RPMI8226 (cell line): ENCODE measurements at places on chromosomes 6 and 20.
A peak's percentile ranks its signal among the peaks of the same experiment; 100 is the strongest.

- no peak for DNase-seq
Measured at GRCh38 chr6:110705543-110705942, 109.7 kb downstream of the CDK19 start.

DNA sequence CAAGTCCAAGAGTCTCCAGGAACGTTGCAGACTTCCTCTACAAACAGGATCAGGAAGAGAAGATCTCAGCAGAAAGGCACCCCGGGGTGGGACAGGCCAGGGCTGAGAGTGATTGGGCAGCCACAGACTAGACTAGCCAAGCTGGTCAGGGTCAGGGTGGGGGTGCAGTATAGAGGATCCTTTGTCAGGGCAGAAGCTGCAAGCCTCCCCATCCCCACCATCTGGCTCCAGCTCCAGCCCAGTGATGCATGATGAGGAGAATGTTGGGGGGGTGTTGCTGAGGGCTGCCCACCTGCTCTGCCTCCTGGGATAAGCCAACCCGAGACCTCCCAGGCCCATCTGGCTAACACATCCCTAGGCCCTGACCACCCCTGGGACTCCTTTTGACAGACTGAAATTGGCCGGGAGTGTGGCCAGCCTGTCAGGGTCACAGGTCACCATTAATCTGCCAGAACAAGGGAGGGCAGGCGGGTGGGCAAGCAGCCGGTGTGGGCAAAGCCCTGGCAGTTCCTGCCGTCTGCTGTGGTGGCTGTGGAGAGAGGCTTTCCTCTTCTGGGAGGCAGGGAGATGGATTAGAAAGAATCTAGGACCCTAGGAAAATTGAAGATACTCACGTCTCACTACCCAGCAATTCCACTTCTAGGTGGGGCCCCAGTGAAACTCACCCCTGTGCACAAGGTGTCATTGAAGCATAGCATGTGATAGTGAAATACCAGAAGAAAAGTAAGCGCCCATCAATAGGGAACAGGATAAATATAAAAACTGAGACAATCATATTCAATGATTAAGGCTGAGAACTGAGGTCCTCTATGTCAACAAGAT, 22.1 kb upstream of the SNTA1 start:
- DNase-seq: no peak

DNA sequence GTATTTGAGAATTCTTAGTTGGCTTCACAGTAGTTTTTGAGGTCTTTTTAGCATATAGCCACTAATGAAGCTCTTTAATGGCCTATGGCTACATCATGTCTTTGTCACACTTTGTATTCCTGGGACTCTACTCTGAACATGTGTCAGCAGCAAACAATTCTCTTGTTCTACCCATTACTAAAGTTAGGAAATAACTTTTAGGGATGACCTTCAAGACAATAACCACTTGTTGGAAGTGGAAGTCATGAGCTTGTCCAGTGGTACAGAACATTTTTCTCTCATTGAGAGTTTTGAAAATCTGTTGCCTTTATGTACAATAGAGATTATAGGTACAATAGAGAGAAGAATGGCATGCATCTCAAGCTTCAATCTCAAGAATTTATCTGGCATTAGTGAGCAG, 571.6 kb upstream of the JAG1 start:
- no peak for DNase-seq

- peak; percentile 94 for DNase-seq
Measured at GRCh38 chr6:13302751-13303667, 25.3 kb downstream of the TBC1D7 start.

DNA sequence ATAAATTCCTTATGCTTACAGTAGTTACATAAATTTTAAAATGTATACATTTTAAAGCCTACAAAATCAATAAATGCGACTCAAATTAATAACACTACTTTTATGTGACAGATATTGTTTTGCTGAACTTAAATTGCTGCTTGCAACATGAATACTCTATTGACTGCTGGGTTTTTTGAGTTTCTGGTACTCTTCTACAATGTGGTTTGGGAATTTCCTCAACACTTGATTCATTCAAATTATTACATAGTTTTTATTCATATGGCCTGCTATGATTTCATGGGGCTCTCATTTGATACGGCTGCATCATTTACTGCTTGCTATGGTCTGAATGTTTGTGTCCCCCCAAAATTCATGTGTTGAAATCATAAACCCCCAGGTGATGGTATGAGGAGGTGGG, 2.3 kb upstream of the TXLNB start:
- no peak for DNase-seq

DNA sequence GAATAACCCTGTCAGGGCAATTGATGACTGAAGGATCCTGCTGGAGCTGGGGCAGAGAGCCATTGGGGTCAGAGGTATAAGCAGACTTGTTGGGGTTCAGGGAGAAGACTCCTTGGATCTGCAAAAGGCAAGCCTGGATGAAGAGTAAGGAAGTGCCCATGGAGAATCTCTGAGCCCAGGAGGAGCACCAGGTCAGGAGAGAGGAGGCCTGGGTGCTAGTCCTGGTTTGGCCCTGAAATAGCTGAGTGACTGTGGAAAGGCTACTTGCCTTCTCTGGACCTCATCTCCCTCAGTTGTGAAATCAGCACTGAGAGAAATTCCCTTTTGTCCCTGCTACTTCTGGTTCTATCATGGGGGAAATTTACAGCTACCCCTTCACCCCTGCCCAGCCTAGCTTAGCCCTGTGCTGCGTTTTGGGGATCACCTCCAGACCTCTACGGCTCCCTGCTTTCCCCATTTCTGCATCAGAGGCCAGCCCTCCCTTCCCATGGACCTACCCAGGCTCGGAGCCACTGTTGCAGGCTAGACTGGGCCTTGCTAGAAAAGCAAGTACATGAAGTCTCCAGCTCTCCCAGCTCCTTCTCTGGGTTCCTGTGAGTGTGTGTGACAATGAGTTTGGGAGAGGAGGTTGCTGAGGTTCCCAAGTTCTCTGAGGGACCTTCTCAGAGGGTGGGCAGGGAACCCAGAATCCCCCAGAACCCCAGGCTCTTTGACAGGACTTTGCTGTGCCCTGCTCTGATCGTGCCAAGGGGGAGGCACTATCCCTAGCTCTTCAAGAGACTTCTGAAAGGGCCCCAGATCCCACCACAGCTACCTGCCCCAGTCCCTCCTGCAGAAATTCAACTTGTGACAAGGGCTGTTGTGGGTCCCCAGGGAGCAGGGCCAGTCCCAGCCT, 2.3 kb upstream of the NCR2 start:
- DNase-seq: no peak

DNA sequence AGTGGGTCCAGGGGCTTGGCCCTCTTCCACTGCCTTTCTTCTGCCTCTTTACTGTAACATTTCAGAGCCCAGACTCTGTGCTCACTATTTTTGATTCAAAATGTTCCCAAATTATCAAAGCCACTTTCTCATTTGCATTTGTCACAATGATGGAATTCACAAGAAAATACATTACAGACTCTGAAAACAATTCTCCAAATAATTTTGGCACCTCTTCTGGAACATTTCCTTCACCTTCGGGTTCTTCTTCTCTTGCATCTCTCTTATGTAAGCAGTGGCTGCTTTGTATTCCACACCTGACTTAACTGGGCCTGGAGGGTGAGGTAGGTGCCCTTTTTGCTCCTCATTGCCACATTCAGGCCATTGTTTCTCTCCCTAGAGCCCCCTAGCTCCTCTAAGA, 30.0 kb downstream of the ZNF184 start:
- DNase-seq: no peak

- DNase-seq: no peak
Measured at GRCh38 chr6:53251033-53251672, 97.6 kb downstream of the ELOVL5 start.

DNA sequence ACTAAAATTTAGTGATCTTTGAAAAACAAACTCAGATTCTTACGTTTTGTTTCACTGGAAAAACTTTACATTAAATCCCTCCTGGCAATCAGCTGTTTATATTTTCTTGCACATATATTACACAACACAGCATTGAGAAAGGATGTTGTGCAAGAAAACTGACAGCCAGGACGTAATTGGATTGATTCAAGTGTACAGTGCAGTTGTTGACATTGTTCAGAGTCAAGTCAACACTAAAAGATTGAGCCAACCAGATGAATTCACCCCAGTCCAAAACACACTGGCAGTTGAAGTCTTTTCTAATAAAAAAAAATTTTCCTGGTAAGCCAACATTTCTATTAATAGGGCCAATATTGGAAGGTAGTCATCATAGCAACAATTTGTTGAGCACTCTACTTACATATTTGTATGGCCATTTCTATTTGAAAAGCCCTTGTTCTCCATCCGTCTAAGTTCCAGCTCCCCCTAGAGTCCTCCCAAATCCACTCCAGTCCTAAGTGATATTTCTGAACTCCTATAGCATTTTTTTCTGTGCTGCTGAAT, 20.9 kb upstream of the VNN1 start:
- no peak for DNase-seq

- DNase-seq: peak; percentile 18
Measured at GRCh38 chr6:14986370-14986769, 259.5 kb upstream of the JARID2 start.

DNA sequence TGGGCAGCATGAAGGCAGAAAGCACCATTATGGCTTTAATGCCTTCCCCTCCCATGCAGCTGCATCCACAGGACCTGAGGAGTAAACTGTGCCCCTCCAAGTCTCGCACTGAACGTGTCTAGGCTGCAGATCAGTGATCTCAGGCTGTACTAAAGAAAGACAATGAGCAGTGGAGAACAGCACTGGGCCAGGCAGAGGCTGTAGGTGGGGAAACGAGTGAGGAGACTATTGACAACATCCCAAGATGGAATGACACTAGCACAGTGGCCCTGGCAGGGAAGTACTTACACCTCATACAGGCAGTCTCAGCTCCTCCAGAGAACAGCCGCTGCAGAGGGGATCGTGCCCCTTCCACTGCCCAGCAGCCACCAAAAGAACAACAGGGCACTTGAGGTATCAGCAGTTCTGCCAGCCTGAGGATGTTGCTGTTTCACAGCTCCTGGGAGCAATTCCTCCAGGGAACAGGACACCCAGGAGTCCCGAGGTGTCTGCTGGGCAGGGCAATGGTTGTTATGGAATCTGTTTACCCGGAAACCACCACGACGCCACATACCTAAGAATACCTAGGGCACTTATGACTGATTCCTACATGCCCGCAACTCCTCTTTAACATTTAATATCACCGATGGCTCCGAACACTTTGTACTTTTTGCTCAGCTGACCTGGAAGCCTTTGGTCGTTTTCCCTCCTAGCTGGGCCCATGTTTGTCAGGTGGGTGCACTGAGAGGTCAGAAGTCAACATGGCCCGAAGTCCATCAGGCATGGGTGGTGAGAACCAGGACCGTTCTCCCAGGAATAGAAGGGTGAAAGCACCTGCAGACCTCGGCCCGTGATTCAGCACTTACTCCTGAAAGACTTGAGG, 79.1 kb downstream of the SLC22A23 start:
- DNase-seq: no peak

DNA sequence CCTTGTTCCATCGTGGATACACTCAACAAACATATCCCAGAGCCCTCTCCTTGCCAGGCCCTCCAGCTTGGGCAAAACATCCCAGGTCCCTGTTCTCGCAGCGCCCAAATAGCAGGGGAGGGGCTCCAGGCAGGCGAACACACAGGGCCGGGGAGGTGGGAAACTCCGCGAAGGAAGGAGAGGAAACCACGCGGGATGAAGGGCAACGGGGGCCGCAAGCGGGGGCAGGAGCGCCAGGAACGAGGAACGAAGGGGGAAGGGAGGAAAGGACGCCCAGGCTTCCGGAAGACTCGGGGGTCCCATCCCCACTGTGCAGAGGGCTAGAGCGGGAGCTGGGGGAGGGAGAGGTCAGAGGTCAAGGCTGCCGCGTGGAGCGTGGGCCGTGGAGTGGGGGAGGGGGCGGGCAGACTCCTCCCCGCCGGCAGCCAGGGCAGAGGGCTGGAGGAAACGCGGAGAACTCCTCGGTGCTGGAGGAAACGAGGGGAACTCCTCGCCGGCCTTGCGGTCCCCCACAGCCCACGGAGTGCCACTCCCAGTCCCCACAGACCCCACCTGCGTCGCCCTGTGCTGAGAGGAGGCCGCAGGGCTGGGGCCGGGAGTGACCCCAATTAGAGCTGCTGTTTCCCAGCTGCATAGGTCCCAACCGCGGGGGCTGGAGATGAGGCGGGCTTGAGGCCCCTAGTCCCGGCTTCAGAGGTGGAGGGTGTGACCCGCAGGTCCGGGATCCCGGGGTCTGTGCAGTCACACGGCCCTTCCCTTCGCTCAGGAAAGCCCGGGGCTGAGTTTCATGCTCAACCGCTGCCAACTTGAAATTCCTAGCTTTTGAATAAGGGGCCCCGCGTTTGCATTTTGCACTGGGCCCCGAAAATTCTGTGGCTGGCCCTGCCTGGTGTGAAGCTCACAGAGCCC, 1.2 kb upstream of the RBM38 start:
- peak; percentile 41 for DNase-seq
